T-helper 17 cell (primary cell): ENCODE measurements at places on chromosomes 3 and 15.

DNA sequence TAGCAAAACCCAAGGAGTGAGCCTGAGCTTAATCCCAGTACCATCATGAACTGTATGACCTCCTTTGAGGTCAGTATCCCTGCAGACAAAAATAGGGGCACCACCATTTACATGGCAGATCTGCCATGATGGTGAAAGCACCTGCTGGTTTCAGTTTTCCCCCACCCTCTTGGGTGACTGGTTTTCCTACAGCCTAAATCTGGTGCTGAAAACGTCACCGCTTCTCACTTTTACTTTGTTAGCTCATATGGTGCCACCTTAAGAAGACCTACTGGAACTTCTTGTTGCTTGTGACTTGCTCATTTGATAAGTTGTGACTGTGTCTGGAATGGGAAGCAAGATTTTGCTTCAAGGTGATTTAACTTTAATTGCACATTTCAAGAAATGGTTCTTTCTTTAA, 5.1 kb downstream of the PPP1R2 start:
- DNase-seq = no peak

- DNase-seq = no peak
These were observed 84.8 kb downstream of the PPCDC start for GRCh38 chr15:75107908-75108838.

DNA sequence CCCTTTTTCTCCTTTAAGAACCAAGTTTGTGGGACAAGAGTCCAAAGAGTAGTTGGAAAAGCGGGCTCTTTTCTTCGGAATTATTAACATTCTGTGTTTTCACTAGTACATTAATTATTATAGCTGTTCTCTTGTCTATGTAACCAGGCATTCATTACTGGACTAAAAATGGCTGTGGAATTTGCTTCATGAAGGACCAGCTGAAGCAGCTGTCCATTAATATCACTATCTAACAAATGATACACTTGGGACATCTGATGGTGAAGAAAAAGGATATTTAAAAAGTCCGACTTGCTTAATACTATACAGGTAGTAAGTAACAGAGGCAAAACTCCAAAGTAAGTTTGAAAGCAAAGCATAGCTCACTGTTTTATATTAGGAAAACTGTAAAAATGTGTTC, 728.9 kb upstream of the DPPA4 start:
- DNase-seq = no peak

- DNase-seq = no peak
These were observed at the start of gene LSAMP for GRCh38 chr3:116445311-116445841. Gene LSAMP (minus strand): TSS chr3:116445487.
